ENCODE measurements at places on chromosomes 5 and 9.
A peak's percentile ranks its signal among the peaks of the same experiment; 100 is the strongest.

GRCh38 chr9:133429641-133430161, 7.5 kb downstream of the ADAMTS13 start:
- DNase-seq = no peak

- no peak for DNase-seq
Measured at GRCh38 chr9:91393826-91394225, 29.8 kb downstream of the NFIL3 start.

GRCh38 chr5:153881687-153882086, 157.0 kb downstream of the FAM114A2 start:
- DNase-seq = no peak

DNA sequence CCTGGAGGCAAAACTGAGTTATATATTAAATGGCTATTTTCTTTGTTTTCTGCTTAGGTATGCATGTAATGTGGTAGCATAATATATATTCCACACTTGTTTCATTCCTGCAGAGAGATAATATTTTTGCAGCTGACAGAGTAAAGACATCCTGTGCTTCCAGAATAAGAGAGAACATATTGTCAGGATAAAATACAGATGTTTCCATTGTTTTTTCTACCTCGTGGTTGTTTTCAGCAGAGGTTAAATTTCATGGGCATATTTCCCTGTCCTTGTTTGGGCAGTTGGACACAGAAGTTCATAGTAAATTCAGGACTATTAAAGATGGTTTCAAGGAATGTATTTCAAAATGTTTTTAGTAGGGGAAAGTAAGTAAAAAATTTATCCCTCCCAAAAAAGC, 47.6 kb upstream of the MEGF10 start:
- DNase-seq = no peak

GRCh38 chr9:104992659-104993058, 64.7 kb upstream of the ABCA1 start:
- DNase-seq = no peak

- DNase-seq = no peak
Measured at GRCh38 chr5:156595132-156595787, 254.8 kb upstream of the PPP1R2B start.

DNA sequence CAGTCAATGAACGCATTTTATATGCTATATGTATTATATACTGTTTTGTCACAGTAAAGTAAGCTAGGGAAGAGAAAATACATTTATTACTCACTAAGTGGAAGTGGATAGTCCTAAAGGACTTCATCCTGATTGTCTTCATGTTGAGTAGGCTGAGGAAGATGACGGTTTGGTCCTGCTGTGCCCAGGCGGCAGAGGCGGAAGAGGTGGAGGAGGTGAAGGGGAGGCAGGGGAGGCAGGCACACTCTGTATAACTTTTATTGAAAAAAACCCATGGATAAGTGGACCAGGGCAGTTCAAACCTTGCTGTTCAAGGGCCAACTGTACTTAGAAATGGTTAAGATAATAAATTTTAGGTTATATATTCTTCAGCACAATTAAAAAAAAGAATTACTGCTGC, 28.5 kb downstream of the TJP2 start:
- DNase-seq = no peak

- DNase-seq = no peak
Measured at GRCh38 chr9:16361118-16361517, 509.4 kb downstream of the BNC2 start.

GRCh38 chr5:97531549-97531948, 348.5 kb upstream of the RIOK2 start:
- DNase-seq = no peak

DNA sequence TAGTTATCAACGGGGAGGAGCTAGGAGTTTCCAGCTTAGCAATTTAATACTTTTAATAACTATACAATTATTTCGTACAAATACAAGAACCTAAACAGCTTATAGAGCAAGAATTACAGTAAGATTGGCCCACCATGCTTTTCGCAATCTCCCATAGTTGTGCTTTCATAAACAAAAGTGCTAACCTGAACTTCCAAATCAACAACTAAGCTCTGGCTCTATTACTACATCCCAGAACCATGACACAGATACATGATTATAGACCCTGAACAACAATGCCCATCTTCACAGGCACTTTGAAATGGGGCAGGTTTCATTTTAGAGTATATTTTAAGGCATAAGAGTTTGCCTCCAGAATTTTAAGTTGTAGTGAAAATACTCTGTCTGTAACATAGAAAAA, 203.5 kb downstream of the DMRTA1 start:
- DNase-seq = no peak

- no peak for DNase-seq
Measured at GRCh38 chr5:150026682-150027172, 26.2 kb downstream of the HMGXB3 start.

- DNase-seq = no peak
Measured at GRCh38 chr9:8852301-8852864, 1052.8 kb upstream of the DMAC1 start.

DNA sequence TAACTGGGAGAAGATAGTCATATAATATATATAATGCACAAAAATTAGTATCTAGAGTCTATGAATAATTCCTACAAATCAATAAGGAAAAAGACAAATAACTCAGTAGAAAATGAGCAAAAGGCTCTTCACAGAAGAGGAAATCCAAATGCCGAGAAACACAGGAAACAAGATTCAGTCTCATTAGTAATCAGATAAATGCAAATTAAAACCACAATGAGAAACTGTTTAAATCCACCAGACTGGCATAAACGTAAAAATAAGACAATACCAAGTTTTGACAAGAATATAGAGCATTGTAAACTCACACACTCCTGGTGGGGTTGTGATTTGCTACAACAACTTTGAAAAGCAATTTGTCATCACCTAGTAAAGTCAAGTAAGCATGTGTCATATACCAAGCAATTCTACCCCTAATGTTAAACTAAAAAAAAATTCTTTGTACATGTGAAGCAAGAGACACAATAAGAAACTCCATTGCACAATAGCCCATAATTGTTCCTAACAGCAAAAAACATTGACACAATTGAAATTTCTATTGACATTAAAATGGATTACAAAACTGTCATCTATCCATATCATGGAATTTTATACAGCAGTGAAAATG, 21.0 kb upstream of the UBLCP1 start:
- no peak for DNase-seq

- no peak for DNase-seq
Measured at GRCh38 chr9:123074628-123075027, 41.2 kb downstream of the GPR21 start.

- DNase-seq = no peak
Measured at GRCh38 chr5:54281960-54282692, 28.2 kb downstream of the ARL15 start.

GRCh38 chr5:107461770-107462169, 209.0 kb downstream of the EFNA5 start:
- no peak for DNase-seq

DNA sequence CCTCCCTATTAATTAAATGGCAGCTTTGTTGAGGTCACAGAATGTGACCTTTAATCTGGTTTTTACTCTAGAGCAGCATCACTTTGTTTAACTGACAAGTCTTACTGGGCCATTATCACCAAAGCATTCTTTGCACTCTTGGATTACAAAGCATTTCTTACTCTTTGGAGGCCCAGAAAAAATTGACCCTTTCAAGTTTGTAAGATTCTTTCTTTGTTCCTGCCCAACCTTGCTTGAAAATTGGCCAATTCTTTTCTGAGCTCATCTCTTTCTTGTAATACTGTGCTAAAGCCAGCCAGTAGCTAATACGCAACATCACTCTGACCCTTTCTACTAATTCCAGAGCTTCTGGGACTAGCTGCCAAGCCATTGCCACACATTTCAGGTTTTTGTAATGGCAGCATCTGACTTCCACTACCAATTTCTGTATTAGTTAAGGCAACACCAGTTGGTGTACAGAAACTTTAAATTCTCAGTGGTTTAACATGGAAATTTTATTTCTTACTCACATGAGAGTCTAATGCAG, 131.6 kb downstream of the PRDM6 start:
- no peak for DNase-seq

- no peak for DNase-seq
Measured at GRCh38 chr5:17290540-17290974, 73.1 kb downstream of the BASP1 start.

GRCh38 chr9:93254061-93254481, 70.1 kb downstream of the WNK2 start:
- no peak for DNase-seq

- DNase-seq = no peak
Measured at GRCh38 chr5:36359267-36359666, 57.6 kb upstream of the RANBP3L start.

DNA sequence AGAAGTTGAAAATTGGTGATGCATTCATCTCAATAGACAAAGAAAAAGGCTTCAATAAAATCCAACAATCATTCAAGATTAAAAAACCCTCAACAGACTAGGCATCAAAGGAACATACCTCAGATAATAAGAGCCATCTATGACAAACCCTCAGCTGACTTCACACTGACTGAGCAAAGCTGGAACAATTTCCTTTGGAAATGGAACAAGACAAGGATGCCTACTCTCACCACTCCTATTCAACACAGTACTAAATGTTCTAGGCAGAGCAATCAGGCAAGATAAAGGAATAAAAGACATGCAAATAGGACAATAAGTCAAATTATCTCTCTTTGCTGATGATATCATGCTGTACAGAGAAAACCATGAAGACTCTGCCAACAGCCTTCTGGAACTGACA, 1188.1 kb downstream of the DTWD2 start:
- DNase-seq = no peak

DNA sequence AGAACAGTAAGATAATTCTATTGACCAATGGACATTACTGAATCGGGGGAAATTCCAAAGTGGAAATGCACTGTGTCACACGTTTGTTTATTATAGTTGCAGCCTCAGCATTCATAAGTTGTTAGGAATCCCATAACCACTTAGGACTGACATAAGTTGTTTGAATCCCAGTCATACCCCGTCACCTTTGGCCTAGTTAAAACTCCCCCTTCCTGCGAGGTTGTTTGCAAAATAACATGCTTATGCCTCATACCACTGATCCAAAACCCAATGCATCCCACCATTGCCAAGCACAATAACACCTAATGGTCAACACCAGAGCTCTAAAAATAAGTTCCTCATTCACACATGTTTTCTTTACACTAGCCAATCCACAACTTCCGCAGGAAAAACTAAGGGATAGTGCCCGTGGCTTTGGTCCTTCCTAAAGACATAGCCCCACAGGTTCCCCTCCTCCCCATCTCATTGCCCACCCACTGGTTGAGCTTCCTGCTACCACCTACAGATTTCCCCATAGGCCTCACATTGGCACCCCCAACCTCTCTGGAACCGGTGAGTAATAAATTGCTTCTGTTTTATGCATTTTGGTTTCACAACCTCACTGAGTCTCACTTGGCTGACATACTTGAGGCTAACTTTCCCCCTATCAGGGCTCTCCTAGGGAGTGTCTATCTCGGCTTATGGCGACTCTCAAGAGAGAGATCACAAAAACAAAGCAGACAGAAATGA, 42.3 kb upstream of the MUSK start:
- no peak for DNase-seq

GRCh38 chr5:72070529-72070928, 36.7 kb upstream of the MAP1B start:
- DNase-seq = no peak

GRCh38 chr5:32604800-32605765, 19.7 kb downstream of the SUB1 start:
- DNase-seq = no peak

DNA sequence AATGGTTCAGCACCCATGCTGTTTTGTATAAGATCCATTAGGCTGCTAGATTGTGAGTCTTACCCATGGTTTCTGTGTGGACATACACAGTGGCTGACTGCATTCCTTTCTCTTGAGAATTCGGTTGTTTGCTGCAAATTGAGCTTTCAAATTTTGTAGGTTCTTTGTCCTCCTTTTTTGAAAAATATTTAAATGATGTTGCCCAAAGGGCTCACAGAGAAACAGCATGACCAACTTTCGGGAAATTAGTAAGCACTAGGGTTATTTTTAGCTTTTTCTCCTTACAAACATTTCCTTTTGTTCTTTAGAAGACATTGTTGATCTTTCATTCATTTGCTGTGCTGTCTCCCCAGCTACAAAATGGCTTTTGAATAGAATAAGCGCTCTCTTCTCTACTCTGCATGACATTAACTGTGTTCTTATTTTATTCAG, 79.4 kb downstream of the NLN start:
- peak; percentile 30 for DNase-seq

- DNase-seq = no peak
Measured at GRCh38 chr9:135040892-135041291, 46.6 kb upstream of the OLFM1 start.

DNA sequence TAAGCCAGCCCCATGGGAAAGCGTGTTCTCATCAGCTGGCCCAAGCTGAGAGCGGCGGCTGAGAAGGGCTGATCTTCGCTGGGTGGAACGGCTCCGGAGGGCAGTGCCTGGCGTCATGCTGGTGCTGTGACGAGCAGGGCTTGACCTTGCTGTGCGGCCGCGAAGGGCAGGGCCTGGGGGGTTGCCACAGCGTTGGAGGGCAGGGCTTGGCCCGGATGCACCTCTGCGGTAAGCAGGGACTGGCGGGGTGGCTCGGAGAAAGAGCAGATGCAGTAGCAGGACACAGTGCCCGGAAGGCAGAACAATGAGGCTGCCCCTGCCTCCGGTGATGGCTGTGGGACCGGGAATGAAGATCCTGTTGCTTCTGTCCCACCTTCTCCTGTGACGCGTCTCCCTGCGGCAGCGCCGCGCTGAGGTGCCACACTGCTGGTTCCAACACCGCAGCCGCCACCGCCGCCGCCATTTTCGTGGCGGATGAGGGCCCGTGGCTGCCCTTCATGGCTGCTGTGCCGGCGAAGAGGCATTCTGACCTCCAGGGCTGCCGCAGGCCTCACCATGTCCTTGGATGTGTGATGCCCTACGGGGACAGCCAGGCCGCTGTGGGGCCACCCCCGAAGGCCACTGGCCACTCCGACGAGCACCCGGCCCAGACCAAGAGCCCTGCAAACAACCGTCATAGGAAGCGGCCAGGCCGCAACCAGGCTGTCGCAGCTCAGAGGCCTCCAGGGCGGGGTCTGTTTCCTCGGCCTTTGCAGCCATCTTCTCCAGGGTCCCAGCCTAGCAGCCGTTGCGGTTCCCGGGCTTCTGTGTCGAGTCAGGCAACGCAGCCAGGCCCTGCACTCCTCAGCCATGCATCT, 890.5 kb upstream of the CTNND2 start:
- no peak for DNase-seq

GRCh38 chr5:126883564-126884245, 106.8 kb downstream of the LMNB1 start:
- DNase-seq = no peak

All from H54 (cell line).